ENCODE measurements at places on chromosomes 5 and 9. TPM values are rescaled to one million over a fixed set of nuclear protein-coding genes. Genes with fewer than 3 reads are reported as not detected.

DNA sequence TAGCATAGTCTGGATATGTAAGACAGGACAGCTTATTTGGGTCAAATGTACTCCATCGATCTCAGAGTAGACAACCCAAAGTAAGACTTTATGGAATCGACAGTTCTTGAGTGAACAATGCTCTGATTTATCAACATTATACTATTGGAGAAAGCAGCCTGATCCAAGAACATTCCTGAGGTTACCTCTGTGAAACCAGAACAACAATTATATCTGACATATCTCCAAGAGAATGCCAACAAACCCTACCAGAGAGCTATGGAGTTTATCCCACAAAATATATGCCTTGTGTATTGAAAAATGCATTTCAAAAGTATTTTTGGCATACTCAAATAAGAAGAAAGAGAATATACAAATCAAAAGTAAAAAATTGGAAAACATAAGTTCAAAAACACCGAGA, 1985.9 kb downstream of the EFNA5 start:
- no peak for DNase-seq
- H3K27ac ChIP-seq: no peak overlapping the region
- H3K4me3 ChIP-seq: no peak overlapping the region
- no peaks in the 10 kb centered on the region for H3K4me1 ChIP-seq
- no peaks in the 10 kb centered on the region for H3K36me3 ChIP-seq

The GPSM1 gene
- 71.2 TPM for polyA plus RNA-seq

DNA sequence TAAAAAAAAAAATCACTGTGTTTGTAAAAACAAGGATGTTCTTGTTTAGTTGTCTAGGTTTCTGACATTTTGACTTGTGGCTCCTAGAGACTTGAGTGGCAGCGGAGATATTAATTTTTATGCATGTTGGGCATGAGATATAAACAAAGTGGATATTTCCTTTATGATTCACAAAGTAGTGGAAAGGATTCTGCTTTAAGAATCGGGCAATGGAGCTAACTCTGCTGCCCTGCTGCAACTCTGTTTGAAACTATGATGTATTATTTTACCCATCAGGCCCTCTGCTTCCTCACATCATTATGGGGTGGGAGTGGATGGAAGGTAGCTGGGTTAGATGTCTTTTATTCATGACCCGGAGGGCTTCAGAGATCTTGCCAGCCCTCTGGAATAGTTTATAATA, 94.1 kb upstream of the CD180 start:
- H3K27ac ChIP-seq: no peak overlapping the region
- peaks cover 3% of the 10 kb centered on the region for H3K4me1 ChIP-seq
- H3K36me3 ChIP-seq: no peaks in the 10 kb centered on the region
- no peak for DNase-seq
- no peak overlapping the region for H3K4me3 ChIP-seq

GRCh38 chr9:2567922-2568321, 53.7 kb upstream of the VLDLR start:
- H3K36me3 ChIP-seq: no peaks in the 10 kb centered on the region
- H3K27ac ChIP-seq: no peak overlapping the region
- no peak for DNase-seq
- peaks cover 7% of the 10 kb centered on the region for H3K4me1 ChIP-seq

All from IMR-90 (cell line).